ENCODE measurements at places on chromosomes 5 and 9.

- no peak for DNase-seq
These were observed 67.8 kb downstream of the JAK2 start for GRCh38 chr9:5052838-5053237.

DNA sequence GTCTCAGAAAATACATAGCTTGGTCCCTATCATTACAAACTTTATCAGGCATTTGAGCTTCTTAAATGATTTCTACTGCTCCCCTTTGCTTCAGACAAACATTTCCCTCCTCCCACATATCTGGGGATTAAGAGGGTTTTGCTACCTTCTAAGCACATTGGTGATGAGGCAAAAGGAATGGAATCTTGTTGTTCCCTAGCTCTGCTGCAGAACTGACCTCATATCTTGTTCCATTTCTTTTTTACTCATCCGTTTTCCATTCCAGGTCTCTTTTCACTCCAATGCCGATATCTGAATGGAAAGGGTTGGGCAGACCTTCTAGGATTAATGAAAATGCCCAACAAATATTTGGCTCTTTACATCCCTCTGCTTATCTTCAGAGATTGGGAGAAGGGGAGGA, 444.6 kb downstream of the ZNF608 start:
- no peak for DNase-seq

- DNase-seq = no peak
These were observed 451.4 kb upstream of the C9orf72 start for GRCh38 chr9:28024676-28025075.

DNA sequence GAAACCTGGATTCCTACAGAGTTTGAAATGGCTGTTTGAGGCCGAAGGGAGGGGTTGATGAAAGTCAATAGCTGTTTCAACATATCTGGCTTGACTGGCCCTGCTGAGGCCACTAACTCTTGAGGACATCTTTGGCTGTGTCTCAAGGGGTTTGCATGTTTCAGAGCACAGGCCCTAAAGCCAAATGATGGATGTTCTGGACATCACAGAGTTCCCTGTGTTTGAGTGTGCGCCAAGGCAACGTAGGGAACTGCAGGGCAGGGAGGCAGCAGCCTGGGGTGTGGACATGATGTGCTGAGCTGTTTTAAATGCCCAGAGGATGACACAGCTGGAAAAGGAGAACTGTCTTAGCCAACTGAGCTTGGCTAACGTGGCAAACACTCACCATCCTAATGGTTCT, 89.6 kb downstream of the RAPGEF1 start:
- DNase-seq = no peak

- DNase-seq = no peak
These were observed 141.6 kb upstream of the SPEF2 start for GRCh38 chr5:35476036-35476435.

- DNase-seq = no peak
These were observed 127.1 kb downstream of the ZNF354C start for GRCh38 chr5:179187229-179187678.

- DNase-seq = no peak
These were observed 72.4 kb upstream of the ICE1 start for GRCh38 chr5:5350101-5350500.

DNA sequence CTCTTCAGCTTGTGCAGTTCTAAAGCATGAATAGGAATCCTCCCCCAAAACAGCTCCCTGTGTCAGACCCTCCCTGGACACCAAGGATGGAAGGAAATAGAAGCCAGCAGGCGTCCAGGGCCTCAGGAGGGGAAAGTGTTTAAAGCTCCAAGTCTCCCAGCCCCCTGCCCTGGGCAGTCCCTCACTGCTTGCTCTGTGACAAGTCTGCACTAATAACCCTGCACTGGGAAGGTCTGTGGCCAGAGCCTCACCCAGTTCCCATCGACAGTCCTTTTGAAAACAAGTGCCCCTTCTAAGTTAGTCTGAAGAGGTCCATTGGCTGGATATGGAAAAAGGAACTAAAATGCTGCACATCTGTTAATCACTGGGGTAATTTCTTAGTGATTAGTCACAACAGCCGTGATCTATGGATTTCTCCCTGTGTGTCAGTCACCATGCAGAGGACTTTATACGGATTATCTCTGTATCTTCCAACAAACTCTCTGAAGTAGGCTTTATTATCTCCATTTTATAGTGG, 195.3 kb downstream of the FBXL7 start:
- no peak for DNase-seq

- no peak for DNase-seq
These were observed 51.1 kb downstream of the TTC1 start for GRCh38 chr5:160060001-160060400.

Measured in epithelial cell of prostate (primary cell).